ENCODE measurements at places on chromosomes 2 and 18. TPM values are rescaled to one million over a fixed set of nuclear protein-coding genes. Genes with fewer than 3 reads are reported as not detected.

LYG2 gene
- not detected for total RNA-seq

DNAJC5G gene
- not detected for total RNA-seq

SLC4A3 gene
- total RNA-seq = 4.6 TPM

DNA sequence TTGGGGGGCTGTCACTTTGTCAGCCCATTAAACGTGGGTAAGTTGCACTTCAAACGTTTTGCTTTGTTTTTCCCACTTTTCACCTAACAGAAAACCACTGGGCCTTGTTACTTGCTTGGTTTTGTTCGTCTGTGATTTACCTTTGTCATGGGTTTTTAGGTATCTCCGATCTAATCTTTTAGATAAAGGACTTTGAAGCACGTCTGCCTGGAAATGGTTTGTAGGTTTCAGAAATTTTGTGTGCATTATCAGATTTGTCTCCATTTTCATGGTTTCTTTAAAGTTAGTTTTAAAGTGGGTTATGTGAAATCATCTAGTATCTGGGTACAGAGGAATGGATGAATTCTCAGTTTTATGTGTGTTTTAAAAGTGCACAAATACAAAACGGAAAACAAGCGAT is 6.4 kb downstream of the CTDP1 start:
- H3K27ac ChIP-seq = no peak overlapping the region
- no peaks in the 10 kb centered on the region for H3K36me3 ChIP-seq
- no peak overlapping the region for H3K4me3 ChIP-seq
- H3K27me3 ChIP-seq = no peaks in the 10 kb centered on the region

- H3K4me1 ChIP-seq = no peaks in the 10 kb centered on the region
- H3K36me3 ChIP-seq = no peaks in the 10 kb centered on the region
- H3K27ac ChIP-seq = no peak overlapping the region
- H3K27me3 ChIP-seq = no peaks in the 10 kb centered on the region
- DNase-seq = no peak
Observed at GRCh38 chr18:8778386-8778785, 73.0 kb downstream of the MTCL1 start.

GRCh38 chr18:23220355-23220754 is 85.1 kb downstream of the CABLES1 start:
- H3K27ac ChIP-seq = peak overlapping the region; percentile 34
- H3K4me3 ChIP-seq = no peak overlapping the region
- H3K4me1 ChIP-seq = no peaks in the 10 kb centered on the region
- no peaks in the 10 kb centered on the region for H3K27me3 ChIP-seq
- no peaks in the 10 kb centered on the region for H3K36me3 ChIP-seq
- DNase-seq = no peak

DNA sequence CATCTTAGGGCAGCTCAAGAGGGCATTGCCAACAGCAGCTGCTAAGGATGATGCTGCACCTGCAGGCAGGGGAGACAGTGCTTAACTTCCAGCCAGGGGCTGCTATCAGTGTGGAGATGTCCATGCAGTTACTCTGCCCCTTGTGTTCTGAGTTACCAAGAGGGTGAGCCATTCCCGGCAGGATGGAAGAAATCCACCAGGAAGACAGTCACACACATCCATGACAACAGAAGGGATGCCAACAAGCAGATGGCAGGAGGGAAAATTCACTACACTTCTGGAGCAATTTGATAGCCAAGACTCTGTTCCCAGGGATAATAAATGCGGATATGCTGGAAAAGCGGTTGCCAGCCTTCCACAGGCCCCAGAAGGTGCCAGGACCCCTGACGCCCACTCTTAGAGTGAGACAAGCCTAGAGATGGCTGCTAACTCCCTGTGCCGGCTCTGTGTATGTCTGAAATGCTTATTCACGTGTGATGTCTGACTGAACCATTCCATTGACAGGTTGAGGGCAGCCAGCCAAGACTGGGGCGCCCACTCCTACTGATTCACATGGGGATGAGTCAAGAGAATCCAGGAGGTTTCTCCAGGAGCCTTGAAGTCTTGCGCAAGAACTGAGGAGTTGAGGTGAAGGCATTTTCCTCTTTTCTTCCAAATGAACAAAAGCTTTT is 24.5 kb downstream of the LOXHD1 start:
- H3K4me3 ChIP-seq = no peak overlapping the region
- no peaks in the 10 kb centered on the region for H3K27me3 ChIP-seq
- no peaks in the 10 kb centered on the region for H3K4me1 ChIP-seq
- no peak for DNase-seq
- no peak overlapping the region for H3K27ac ChIP-seq

DNA sequence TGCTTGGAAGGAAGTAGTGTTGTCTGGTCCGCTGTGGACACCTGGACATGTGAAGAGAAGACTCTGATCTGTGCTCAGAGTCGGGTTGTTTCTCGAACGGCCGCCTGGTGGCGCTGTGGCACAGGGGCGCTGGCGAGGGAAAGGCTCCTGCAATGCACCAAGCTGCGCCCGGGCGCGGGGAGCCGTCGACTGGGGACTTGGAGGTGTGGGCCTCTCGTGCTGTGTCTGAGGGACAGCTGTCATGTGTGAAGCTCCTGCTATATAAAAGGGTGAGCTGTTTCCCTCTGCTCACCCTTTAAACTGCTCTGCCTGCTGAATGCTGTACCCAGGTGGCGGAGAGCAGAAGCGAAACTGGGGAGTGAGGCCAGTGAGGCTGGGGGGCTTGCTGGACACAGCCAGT is 44.0 kb downstream of the GNAL start:
- H3K4me1 ChIP-seq = no peaks in the 10 kb centered on the region
- no peaks in the 10 kb centered on the region for H3K27me3 ChIP-seq
- no peak overlapping the region for H3K27ac ChIP-seq

Data from breast epithelium (tissue), 4 donors.